ENCODE measurements at places on chromosomes 11 and 22. TPM values are rescaled to one million over a fixed set of nuclear protein-coding genes. Genes with fewer than 3 reads are reported as not detected.

The KCNQ1OT1 gene
- total RNA-seq, result 0.26 TPM

The OR52L1 gene
- not detected for total RNA-seq

The NRIP3 gene
- total RNA-seq, result 0.47 TPM

The ACR gene
- not detected for total RNA-seq

The NAALAD2 gene
- total RNA-seq, result not detected

The ARHGEF17 gene
- not detected for total RNA-seq

The OR8D4 gene
- not detected for total RNA-seq

The CELF1 gene
- total RNA-seq, result 104 TPM

The EXPH5 gene
- total RNA-seq, result 1.9 TPM

The CEP126 gene
- total RNA-seq, result 0.37 TPM

The TEX54 gene
- total RNA-seq, result not detected

The CDC42EP2 gene
- total RNA-seq, result 0.29 TPM

The NPTXR gene
- total RNA-seq, result 0.68 TPM

DNA sequence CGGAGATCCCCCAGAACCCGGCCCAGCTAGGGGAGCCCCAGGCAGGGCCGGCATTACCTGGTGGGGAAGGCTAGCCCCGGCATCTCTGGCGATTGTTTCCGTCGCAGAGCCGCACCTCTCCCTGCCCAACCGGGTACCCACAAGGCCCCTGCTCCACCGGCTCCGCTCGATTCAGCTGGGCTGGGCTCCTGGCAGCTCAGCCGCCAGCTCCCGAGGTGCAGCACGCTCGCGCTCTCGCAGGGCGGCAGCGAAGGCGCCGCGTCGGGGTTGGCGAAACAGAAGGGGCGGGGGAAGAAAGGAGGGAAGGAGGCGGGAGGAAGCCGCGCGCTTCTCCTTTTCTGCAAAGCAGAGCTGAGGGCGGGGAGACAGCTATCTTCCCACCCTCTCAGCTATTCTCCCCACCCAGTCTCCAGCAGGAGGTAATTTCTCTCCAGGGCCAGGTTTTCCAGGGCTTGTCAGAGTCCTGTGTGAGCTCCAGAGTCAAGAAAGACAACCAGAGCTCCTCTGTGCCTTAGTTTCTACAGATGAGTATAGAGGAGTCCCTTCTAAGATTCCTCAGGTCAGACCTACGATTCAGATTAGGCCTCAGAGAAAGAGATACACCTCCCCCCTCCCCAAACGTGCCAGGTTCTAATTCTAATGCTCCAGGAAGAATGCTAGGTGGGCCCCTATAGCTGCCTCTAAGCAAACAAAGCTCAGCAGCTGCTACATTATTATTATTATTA is 62.0 kb downstream of the PAK1 start:
- peak; percentile 88 for DNase-seq
- peak overlapping the region; percentile 91 for H3K27ac ChIP-seq
- H3K27me3 ChIP-seq, result no peaks in the 10 kb centered on the region

GRCh38 chr11:69636512-69637197 is 4.3 kb upstream of the CCND1 start:
- H3K36me3 ChIP-seq, result no peaks in the 10 kb centered on the region
- peaks cover 22% of the 10 kb centered on the region for H3K4me1 ChIP-seq
- DNase-seq, result no peak
- no peak overlapping the region for H3K4me3 ChIP-seq

- peaks cover 9% of the 10 kb centered on the region for H3K27me3 ChIP-seq
- H3K36me3 ChIP-seq, result no peaks in the 10 kb centered on the region
- H3K4me1 ChIP-seq, result no peaks in the 10 kb centered on the region
- no peak overlapping the region for H3K27ac ChIP-seq
- no peak overlapping the region for H3K4me3 ChIP-seq
These were observed 17.3 kb upstream of the PKNOX2 start for GRCh38 chr11:125147280-125147679.

DNA sequence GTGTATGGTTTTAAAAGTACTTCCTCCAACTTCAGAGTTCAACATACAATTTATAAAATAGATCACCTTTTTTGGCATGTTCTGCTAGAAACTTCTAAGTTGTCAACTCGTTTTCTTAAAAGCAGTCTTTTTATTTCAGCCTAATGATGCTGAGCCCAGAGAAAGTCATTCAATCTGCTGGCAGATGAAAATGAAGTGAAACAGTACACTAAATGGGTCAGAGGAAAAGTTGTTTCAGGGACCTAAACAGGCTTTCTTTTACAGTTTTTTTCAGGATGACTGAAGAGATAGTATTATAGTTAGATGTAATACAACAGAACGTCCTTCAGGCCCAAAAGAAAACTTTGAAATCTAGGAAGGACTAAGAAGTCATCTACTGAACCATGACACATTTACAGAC is 842.7 kb upstream of the CCDC90B start:
- no peak overlapping the region for H3K4me3 ChIP-seq
- no peak overlapping the region for H3K27ac ChIP-seq
- H3K36me3 ChIP-seq, result no peaks in the 10 kb centered on the region
- no peaks in the 10 kb centered on the region for H3K4me1 ChIP-seq
- no peak for DNase-seq

- DNase-seq, result no peak
- H3K4me1 ChIP-seq, result no peaks in the 10 kb centered on the region
- H3K27ac ChIP-seq, result no peak overlapping the region
- no peaks in the 10 kb centered on the region for H3K27me3 ChIP-seq
- H3K4me3 ChIP-seq, result no peak overlapping the region
- H3K36me3 ChIP-seq, result no peaks in the 10 kb centered on the region
These were observed 130.8 kb downstream of the WT1 start for GRCh38 chr11:32304521-32304920.

DNA sequence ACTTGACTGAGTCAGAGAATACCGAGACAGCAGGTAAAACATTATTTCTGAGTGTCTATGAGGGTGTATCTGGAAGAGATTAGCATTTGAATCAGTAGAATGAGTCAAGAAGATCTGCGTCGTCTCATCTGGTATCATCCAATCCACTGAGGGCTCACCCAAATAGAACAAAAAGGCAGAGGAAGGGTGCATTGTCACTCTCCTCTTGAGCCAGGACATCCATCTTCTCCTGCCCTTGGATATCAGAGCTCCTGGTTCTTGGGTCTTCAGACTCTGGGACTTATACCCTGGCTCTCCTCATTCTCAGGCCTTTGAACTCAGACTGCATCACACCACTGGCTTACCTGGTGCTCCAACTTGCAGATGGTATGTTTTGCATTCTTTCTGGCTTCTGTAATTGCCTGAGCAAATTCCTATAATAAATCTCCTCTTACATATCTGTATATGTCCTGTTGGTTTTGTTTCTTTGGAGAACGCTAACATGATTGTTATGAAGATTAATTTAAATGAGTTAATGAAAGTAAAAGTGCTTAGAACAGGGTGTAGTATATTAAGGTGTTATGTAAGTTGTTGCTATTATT is 49.3 kb downstream of the ME3 start:
- no peaks in the 10 kb centered on the region for H3K36me3 ChIP-seq
- no peak overlapping the region for H3K27ac ChIP-seq
- DNase-seq, result no peak
- no peaks in the 10 kb centered on the region for H3K4me1 ChIP-seq
- H3K27me3 ChIP-seq, result peaks cover 8% of the 10 kb centered on the region
- no peak overlapping the region for H3K4me3 ChIP-seq

GRCh38 chr22:18970176-18970947 is 34.3 kb upstream of the PRODH start:
- no peak for DNase-seq
- no peaks in the 10 kb centered on the region for H3K4me1 ChIP-seq
- no peaks in the 10 kb centered on the region for H3K36me3 ChIP-seq
- H3K4me3 ChIP-seq, result no peak overlapping the region

DNA sequence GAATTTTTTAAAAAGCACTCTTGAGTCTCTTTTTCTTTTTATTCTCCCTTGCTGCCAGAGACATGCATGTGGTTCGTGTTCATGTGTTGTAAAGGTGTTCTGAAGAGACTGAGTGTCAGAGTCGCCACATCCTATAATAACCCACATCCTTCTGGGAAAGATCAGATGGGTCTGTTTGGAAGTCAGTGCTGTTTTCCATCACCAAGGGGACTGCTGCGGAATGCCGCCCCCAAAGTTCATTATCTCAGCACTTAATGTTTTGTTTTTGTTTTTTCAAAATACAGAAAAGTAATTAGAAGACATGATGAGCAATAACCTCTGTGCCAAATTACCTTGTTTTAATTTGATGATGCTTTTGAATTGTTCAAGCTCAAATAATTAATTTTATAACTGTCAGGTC is 56.9 kb upstream of the EIF3M start:
- no peaks in the 10 kb centered on the region for H3K36me3 ChIP-seq

- peak overlapping the region; percentile 95 for H3K27ac ChIP-seq
- no peak for DNase-seq
- H3K27me3 ChIP-seq, result no peaks in the 10 kb centered on the region
These were observed 1.1 kb downstream of the OSBP start for GRCh38 chr11:59614277-59615119.

DNA sequence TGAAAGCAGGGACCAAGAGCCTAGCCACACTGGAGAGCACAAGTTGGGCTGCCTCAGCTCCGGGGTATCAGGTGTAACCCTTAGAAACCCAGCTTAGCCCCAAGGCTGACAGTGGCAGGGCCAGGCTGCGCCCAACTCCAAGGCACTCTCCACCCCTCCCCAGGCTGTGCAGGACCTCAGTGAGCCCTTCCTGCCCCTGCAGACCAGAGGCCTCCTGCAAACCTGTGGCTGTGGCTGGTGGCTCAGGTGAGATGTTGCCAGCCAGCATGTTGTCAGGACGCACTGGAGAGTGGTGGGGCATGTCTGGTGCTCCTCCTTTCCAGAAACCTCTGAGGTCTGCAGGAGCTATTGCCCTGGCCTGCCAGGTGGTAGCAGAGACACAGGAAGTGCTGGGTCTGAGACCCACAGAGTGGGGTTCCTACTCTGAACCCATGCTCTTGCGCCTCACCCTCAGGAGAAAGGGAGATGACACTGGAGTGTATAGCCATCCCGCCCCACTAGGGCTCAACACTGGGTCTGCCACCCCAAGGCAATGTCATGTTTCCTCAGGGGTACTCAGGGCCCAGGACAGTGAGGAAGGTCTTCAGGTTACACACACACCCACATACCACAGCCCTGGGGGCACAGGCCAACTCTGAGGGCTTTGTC is 2.4 kb upstream of the SCARF2 start:
- H3K27ac ChIP-seq, result no peak overlapping the region
- no peak overlapping the region for H3K4me3 ChIP-seq
- H3K36me3 ChIP-seq, result peaks cover 14% of the 10 kb centered on the region
- no peak for DNase-seq

GRCh38 chr11:12005476-12005875 is 3.0 kb downstream of the DKK3 start:
- peaks cover 67% of the 10 kb centered on the region for H3K27me3 ChIP-seq
- DNase-seq, result no peak
- no peak overlapping the region for H3K27ac ChIP-seq
- H3K36me3 ChIP-seq, result no peaks in the 10 kb centered on the region

DNA sequence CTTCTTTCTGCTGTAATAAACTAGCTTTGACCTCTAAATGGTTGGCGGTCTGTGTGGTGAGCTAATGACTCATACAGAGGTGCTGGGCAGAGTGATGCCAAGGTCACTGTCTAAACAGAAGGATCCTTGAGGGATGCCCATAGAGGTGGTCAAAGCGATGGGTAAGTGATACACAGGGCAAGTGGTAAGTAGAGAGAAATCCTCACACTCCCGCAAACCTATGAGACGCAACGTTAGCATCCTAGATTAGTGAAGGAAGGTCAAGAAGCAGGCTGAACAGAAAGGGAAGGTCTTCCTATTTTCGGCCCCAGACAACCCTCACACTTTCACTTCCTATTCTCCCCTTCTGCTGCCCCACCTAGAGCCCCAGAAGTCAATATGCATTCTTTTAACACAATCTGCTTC is 65.6 kb upstream of the SESN3 start:
- H3K27me3 ChIP-seq, result no peaks in the 10 kb centered on the region
- no peak overlapping the region for H3K27ac ChIP-seq
- peaks cover 13% of the 10 kb centered on the region for H3K4me1 ChIP-seq
- H3K36me3 ChIP-seq, result no peaks in the 10 kb centered on the region
- DNase-seq, result no peak
- H3K4me3 ChIP-seq, result no peak overlapping the region

GRCh38 chr22:43726322-43726721 is 85.8 kb downstream of the EFCAB6 start:
- H3K27ac ChIP-seq, result no peak overlapping the region
- H3K4me1 ChIP-seq, result peaks cover 6% of the 10 kb centered on the region
- no peaks in the 10 kb centered on the region for H3K36me3 ChIP-seq
- no peak for DNase-seq

GRCh38 chr22:44442851-44443595 is 55.0 kb downstream of the RTL6 start:
- DNase-seq, result no peak
- H3K27ac ChIP-seq, result no peak overlapping the region
- no peak overlapping the region for H3K4me3 ChIP-seq
- H3K4me1 ChIP-seq, result no peaks in the 10 kb centered on the region

DNA sequence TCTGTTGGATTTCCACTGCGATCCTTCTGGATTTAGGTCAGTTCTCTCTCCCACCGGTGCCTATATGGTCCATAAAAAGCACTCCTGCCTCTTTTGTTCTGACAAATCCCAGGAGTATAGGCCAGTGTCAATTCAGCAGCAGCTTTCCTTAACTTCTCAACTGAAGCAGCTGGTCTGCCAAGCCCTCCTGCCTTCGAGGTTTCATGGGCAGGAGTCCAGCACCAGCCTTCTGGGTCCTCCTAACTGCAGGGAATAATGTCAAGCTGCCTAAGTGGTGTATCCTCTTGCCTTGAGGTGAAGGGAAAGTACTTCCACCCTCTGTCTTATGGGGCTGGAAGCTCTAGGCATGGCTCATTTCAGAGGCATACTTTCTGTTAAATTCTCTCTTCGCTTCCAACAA is 149.4 kb upstream of the NCAM1 start:
- H3K27ac ChIP-seq, result no peak overlapping the region
- peaks cover 5% of the 10 kb centered on the region for H3K27me3 ChIP-seq
- no peaks in the 10 kb centered on the region for H3K4me1 ChIP-seq
- H3K36me3 ChIP-seq, result no peaks in the 10 kb centered on the region

DNA sequence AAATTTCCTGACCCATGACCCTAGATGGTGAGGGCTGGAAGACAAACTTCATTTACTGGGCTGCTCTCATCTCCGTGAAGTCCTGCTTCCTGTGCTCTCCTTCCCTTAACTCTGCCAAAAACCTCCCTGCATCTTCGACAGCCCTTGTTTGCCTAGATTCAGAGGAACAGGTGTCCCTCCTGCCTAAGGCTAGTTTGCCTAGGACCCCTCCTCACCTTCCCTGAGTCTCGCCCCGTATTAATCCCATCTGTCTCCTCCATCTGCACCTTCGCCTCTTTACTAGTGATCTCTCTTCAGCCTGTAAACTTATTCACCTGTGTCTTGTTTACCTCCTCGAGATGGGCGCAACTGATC is 33.1 kb downstream of the EIF3F start:
- H3K4me3 ChIP-seq, result peak overlapping the region; percentile 11
- H3K27me3 ChIP-seq, result peaks cover 49% of the 10 kb centered on the region

- no peaks in the 10 kb centered on the region for H3K27me3 ChIP-seq
- H3K4me1 ChIP-seq, result peaks cover 18% of the 10 kb centered on the region
- no peak for DNase-seq
- no peaks in the 10 kb centered on the region for H3K36me3 ChIP-seq
- peak overlapping the region; percentile 76 for H3K27ac ChIP-seq
- H3K4me3 ChIP-seq, result peak overlapping the region; percentile 73
These were observed 2.2 kb downstream of the APOA1 start for GRCh38 chr11:116835042-116835772.

- peaks cover 9% of the 10 kb centered on the region for H3K27me3 ChIP-seq
- no peaks in the 10 kb centered on the region for H3K36me3 ChIP-seq
- H3K4me3 ChIP-seq, result no peak overlapping the region
- DNase-seq, result peak; percentile 66
- H3K27ac ChIP-seq, result no peak overlapping the region
- H3K4me1 ChIP-seq, result peaks cover 2% of the 10 kb centered on the region
These were observed 33.2 kb upstream of the CAVIN3 start for GRCh38 chr11:6353367-6353987.

Measured in activated CD8-positive, alpha-beta T cell treated with anti-CD3 and anti-CD28 coated beads, Interleukin-2, amount 10 ng/mL, durations not matched to agents 7 days and 5 days (primary cell).